Nephron progenitor cell (in vitro differentiated cells): ENCODE measurements at places on chromosomes 4 and X.
A peak's percentile ranks its signal among the peaks of the same experiment; 100 is the strongest.

DNA sequence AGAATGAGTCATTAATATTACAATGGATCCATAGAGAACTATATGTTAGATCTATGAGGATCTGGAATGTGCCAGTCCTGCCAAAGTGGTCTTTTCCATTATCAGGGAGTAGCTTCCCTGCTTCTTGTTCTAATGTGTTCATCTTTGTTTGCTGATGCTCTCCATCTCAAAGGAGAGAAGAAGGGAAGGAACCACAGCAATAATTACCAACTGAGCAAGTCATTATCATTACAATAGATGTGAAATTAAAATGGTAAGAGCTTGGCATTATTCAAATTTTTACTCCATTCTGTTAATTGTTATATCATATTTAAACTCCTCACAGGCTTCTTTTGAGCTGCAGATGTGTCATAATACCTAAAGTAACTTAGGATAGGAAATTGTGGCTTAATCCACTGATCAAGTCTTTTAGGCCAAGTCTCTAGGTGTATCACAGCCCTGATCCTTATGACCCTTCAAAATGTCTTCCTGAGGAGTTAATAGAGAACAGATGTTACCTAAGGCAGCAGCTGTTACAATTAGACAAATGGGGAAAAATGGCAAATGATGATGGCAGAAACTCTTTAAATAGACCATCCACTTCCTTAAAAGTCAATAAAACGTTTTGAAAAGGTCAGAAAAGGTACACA is 1492.7 kb upstream of the IGFBP7 start:
- no peak overlapping the region for H3K4me3 ChIP-seq
- no peaks in the 10 kb centered on the region for H3K27me3 ChIP-seq
- H3K36me3 ChIP-seq, result no peaks in the 10 kb centered on the region
- no peak overlapping the region for H3K27ac ChIP-seq

DNA sequence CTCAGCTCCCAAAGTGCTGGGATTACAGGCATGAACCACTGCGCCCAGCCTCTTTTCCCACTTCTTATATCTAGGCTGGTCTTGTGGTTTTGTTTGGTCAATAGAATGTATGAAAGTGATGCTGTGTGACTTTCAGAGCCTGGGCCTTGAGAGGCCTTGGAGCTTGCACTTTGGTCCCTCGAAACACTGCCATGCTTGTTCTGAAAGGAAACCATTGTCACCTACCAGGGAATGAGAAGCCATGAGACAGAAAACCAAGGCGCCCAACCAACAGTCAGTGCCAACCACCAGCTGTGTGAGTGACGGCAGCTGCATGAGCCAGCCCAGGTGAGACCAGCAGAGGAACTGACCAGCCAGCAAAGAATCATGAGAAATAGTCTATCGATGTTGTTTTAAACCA is 57.4 kb downstream of the SCD5 start:
- peaks cover 24% of the 10 kb centered on the region for H3K4me1 ChIP-seq
- peaks cover 13% of the 10 kb centered on the region for H3K27me3 ChIP-seq
- no peaks in the 10 kb centered on the region for H3K36me3 ChIP-seq
- no peak for DNase-seq
- H3K27ac ChIP-seq, result no peak overlapping the region

GRCh38 chrX:15050395-15050794 is 177.2 kb downstream of the MOSPD2 start:
- no peak for DNase-seq
- no peaks in the 10 kb centered on the region for H3K36me3 ChIP-seq
- no peaks in the 10 kb centered on the region for H3K4me1 ChIP-seq
- peaks cover 3% of the 10 kb centered on the region for H3K27me3 ChIP-seq
- H3K27ac ChIP-seq, result no peak overlapping the region

DNA sequence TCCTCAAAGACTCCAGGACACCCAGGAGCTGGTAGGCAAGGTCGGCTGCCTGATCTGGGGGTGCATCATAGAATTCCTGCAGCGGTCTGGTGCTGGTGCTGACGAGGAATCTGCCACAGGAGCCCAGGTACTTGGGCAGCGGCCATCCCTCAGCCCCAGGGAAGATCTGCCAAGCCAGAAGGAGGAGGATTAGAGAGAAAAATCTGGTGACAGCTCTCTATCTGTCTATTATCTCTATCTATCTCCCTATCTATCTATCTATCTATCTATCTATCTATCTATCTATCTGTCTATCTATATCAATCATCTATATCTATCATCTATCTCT is 46.7 kb downstream of the DIPK2B start:
- no peak overlapping the region for H3K27ac ChIP-seq
- no peak for DNase-seq
- no peaks in the 10 kb centered on the region for H3K4me1 ChIP-seq
- no peak overlapping the region for H3K4me3 ChIP-seq
- peaks cover 6% of the 10 kb centered on the region for H3K27me3 ChIP-seq

DNA sequence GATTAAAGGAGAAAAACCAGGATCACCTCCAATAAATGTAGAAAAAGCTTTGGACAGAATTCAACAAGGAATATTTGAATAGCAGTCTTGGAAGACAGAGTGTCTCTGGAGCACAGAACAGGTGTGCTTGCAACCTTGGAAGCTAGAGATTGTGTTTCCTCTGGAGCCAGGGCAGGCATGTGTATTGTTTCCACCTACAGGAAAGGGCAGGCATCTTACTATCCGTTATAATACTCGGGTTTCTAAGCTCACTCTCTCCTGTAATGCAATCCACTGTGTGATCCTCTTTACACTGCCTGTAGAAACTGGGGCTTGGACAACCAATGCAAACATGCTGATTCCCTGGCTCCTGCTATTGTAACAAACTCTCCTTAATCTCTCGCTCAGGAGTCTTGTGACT is 14.4 kb downstream of the CCDC110 start:
- H3K4me3 ChIP-seq, result no peak overlapping the region
- H3K27me3 ChIP-seq, result peaks cover 27% of the 10 kb centered on the region
- H3K4me1 ChIP-seq, result peaks cover 6% of the 10 kb centered on the region
- no peak for DNase-seq

DNA sequence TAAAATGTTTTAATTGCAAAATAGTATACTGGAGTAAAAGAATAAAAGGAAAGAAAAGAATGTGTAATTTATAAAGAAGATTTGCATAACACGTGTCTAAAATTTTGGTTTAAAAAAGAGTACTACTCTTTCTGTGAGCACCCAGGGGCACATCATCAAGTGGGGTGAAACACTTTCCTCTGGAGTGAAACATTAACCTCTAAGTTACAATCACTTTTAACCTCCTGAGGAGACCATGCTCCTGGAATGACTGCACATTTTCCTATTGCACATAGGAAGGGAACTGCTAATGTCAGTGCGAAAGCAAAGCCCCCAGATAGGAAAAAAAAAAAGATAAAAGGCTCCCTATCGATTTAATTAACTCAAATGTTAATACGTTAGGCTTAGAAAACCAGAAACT is 13.3 kb downstream of the VEGFC start:
- no peak overlapping the region for H3K4me3 ChIP-seq
- H3K4me1 ChIP-seq, result peaks cover 32% of the 10 kb centered on the region
- no peak overlapping the region for H3K27ac ChIP-seq
- H3K27me3 ChIP-seq, result no peaks in the 10 kb centered on the region
- no peaks in the 10 kb centered on the region for H3K36me3 ChIP-seq
- DNase-seq, result no peak

DNA sequence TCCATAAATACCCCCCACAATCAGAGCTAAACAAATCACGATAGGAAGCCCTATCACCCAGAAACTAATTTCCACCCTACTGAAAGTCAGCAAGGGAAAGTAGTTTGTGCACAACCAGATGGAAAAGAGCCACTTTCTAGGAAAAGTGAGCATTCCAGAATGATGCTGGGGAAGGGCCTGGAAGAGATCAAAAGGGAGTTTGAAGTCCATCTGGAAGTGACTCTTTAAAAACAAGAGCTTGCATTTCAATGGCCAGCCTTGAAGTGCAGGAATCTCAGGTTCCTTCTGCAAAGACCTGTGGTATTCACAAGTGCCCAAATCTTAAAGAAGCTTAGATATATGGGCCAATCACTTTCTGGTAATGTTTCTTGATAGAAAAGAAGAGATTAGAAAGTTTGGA is 97.0 kb upstream of the LDB2 start:
- H3K27ac ChIP-seq, result peak overlapping the region; percentile 19
- peaks cover 4% of the 10 kb centered on the region for H3K27me3 ChIP-seq
- peaks cover 16% of the 10 kb centered on the region for H3K36me3 ChIP-seq
- DNase-seq, result no peak
- peaks cover 64% of the 10 kb centered on the region for H3K4me1 ChIP-seq

- peaks cover 13% of the 10 kb centered on the region for H3K36me3 ChIP-seq
- H3K4me1 ChIP-seq, result no peaks in the 10 kb centered on the region
- H3K27me3 ChIP-seq, result no peaks in the 10 kb centered on the region
- no peak overlapping the region for H3K4me3 ChIP-seq
- DNase-seq, result no peak
Measured at GRCh38 chrX:133007458-133007857, 49.0 kb upstream of the HS6ST2 start.

- no peaks in the 10 kb centered on the region for H3K36me3 ChIP-seq
- no peak overlapping the region for H3K4me3 ChIP-seq
- no peak overlapping the region for H3K27ac ChIP-seq
- DNase-seq, result no peak
Measured at GRCh38 chr4:129823105-129823504, 727.2 kb downstream of the C4orf33 start.

- H3K4me3 ChIP-seq, result no peak overlapping the region
- peaks cover 43% of the 10 kb centered on the region for H3K36me3 ChIP-seq
- no peak for DNase-seq
- H3K27me3 ChIP-seq, result peaks cover 4% of the 10 kb centered on the region
Measured at GRCh38 chr4:6601661-6602250, 26.8 kb downstream of the MAN2B2 start.

DNA sequence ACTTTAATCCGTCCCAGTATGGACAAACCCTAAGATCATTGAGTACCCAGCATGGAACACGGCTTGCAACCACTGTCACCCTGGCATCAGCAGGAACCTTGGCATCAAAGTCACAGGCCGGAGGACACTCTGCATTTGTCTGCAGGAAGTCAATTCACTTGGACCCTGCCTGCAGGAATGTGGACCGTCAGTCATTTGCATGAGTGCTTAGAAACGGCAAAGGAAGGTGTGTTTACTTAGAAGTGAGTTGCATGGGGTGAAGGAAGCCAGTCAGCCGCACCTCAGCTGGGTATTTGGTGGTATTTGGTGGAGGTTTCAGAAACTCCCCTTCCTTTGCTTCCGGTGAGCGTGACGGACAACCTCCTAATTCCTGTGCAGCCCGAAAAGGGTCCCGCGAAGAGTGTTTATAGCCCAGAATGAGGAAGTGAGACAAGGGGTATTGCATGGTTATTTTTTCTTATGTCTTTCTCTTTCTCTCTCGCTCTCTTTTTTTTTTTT is 15.5 kb downstream of the P2RY8 start:
- peaks cover 24% of the 10 kb centered on the region for H3K27me3 ChIP-seq
- no peak for DNase-seq
- no peak overlapping the region for H3K4me3 ChIP-seq
- H3K27ac ChIP-seq, result no peak overlapping the region
- no peaks in the 10 kb centered on the region for H3K36me3 ChIP-seq

DNA sequence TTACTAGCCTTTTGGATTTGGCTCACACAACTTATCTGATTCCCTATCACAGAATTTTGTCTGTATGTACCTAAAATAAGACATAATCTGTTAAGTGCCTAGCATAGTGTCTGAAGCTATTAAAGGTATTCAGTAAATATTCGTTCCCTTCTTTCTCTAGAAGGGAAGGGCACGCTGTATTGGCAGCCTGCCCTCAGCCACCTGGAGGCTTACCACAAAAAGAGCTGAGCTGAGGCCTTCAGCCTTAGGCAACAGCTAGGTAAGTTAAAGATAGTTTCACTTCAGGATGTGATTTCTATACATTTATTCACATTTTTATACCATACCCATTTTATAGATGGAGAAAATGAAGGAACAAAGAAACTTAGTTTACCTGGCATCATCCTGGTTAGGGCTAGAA is 400.0 kb upstream of the LCORL start:
- peaks cover 13% of the 10 kb centered on the region for H3K27me3 ChIP-seq
- no peak overlapping the region for H3K27ac ChIP-seq
- H3K4me3 ChIP-seq, result no peak overlapping the region
- H3K36me3 ChIP-seq, result no peaks in the 10 kb centered on the region
- no peak for DNase-seq

GRCh38 chrX:118566359-118566758 is 70.7 kb downstream of the DOCK11 start:
- peaks cover 54% of the 10 kb centered on the region for H3K36me3 ChIP-seq
- no peak overlapping the region for H3K4me3 ChIP-seq
- no peak for DNase-seq
- H3K27me3 ChIP-seq, result peaks cover 2% of the 10 kb centered on the region
- peak overlapping the region; percentile 9 for H3K27ac ChIP-seq

DNA sequence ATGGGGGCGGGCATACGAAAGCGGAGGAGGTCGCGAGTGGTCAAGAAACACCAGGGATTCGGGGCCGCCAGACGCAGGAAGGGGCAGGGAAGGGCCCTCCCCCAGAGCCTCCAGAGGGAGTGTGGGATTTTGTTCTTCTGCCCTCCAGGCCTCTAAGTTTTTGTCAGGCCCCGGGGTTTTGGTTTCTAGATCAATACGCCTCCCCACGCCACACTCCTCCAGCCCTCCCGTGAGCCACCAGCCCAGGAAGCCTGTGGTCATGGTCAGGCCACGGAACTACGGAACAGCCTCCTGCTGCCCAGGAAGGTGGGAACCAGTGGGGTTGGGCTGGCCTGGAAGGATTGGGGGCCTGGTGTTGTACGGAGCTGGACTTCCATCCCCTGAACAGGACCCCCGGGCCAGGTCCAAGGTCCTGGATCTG is 38.4 kb downstream of the CPLX1 start:
- no peaks in the 10 kb centered on the region for H3K36me3 ChIP-seq
- no peak overlapping the region for H3K27ac ChIP-seq
- no peak for DNase-seq
- H3K27me3 ChIP-seq, result peaks cover 81% of the 10 kb centered on the region

- H3K36me3 ChIP-seq, result no peaks in the 10 kb centered on the region
- H3K4me3 ChIP-seq, result no peak overlapping the region
- no peak overlapping the region for H3K27ac ChIP-seq
- DNase-seq, result no peak
Measured at GRCh38 chr4:116796022-116796421, 289.4 kb downstream of the TRAM1L1 start.

DNA sequence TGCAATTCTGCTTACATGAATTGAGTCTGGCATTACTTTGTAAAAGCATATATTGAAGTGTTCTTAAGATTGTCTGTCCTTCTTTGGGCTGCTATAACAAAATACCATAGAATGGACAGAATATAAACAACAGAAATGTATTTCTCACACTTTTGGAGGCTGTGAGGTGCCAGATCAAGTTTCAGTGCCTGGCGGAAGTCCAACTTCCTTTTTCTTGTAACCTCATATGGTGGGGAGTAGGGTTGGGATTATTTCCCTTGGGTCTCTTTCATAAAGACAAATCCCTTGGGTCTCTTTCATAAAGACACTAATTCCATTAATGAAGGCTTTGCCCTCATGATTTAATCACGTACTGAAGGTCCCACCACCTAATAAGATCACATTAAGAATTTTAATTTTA is 199.3 kb upstream of the GRID2 start:
- DNase-seq, result no peak
- H3K36me3 ChIP-seq, result no peaks in the 10 kb centered on the region
- no peak overlapping the region for H3K27ac ChIP-seq
- H3K27me3 ChIP-seq, result peaks cover 4% of the 10 kb centered on the region
